ENCODE measurements at places on chromosomes 4 and X.

- no peak for DNase-seq
Observed at GRCh38 chr4:145614233-145614610, 5.0 kb upstream of the MMAA start.

GRCh38 chr4:83229791-83230190, 54.8 kb downstream of the COQ2 start:
- no peak for DNase-seq

- DNase-seq: no peak
Observed at GRCh38 chr4:2818351-2818939, 25.2 kb upstream of the ADD1 start.

DNA sequence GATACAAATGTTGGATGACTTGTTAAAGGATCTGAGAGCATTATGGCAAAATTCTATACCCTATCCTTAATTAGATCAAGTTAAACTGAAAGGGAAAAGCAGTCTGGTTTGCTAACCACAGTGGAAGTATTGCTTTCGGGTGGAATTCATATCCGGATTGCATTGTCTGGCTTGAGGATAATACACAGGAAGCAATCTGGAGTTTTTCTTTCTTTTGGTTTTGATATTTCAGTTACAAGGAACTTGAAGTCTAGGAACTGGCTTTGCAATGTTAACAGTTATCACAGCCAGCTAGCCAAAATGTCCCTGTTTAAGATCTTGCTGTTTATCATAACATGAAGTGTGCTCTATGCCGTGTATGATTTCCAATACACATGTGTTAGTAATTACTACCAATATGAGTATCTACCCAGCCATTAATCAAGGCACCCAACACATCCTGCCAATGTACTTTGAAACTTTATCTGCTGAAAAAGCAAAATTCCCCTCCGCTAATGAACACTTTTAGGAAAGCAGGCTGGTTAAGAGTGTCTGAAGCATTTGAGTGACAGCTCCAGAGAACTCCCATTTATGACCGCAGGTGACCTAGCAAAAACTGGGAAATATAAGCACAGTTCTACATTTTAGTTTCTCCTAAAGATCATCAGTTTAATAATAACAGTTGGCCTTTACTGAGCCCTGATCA, 146.4 kb downstream of the PALLD start:
- DNase-seq: no peak

GRCh38 chr4:150219841-150220240, 141.6 kb downstream of the DCLK2 start:
- DNase-seq: no peak

GRCh38 chr4:3037957-3038461, 36.3 kb downstream of the HTT-AS start:
- no peak for DNase-seq

GRCh38 chr4:110306303-110306702, 107.9 kb upstream of the ELOVL6 start:
- DNase-seq: no peak

DNA sequence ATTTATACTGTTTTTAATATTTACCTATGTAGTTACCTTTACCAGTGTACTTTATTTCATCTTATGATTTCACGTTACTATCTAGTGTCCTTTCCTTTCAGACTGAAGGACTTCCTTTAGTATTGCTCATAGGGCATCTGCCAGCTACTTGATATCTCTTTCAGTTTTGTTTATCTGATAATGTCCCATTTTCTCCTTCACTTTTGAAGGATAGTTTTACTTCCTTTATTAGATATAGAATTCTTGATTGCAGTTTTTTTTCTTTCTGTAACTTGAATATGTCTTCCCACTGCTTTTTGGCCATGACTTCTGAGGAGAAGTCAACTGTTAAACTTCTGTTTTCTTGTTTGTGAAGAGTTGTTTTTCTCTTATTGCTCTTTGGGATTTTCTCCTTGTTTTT, 69.4 kb upstream of the MAGED1 start:
- DNase-seq: no peak

DNA sequence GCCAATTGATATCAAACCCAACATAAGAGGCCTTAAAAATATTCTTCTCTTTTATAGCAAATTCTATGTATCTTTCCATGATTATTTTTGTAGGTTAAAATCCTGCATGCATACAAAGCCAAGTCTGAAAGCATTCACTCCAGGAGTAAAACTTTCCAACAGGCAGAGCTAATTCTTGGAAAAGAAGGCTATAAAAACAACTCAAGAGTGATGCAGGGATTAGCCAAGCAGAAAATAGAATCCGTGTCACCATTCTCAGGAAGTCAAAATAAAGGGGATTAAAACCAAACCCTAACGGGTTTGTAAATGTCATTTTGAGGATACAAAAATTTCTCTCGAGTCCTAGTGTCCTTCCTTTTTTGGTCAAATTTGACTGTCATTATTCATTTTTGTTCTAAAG, 412.4 kb downstream of the DMD start:
- DNase-seq: no peak

GRCh38 chr4:115101675-115102074, 11.7 kb downstream of the NDST4 start:
- DNase-seq: no peak

DNA sequence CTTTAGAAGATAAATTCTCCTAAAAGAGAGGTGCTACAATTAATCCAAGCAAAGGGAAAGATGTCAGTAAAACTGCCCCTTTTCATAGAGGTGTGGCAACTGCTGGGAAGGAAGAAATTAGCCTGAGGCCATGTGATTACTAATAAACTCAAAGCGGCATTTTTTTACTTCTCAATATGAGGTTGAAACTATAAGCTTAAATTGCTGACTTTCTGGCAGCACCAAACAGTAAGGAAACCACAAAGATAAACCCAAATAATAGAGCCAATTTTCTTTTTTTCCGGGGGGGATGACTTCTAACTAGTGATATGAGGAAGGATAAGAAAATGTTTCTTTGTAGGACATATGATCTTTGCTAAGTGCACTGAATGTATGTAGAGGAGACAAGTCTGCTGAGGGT, 30.9 kb downstream of the AR start:
- DNase-seq: no peak

- DNase-seq: no peak
Observed at GRCh38 chr4:30295652-30296051, 424.5 kb upstream of the PCDH7 start.

- no peak for DNase-seq
Observed at GRCh38 chr4:38237139-38237538, 276.9 kb downstream of the PTTG2 start.

DNA sequence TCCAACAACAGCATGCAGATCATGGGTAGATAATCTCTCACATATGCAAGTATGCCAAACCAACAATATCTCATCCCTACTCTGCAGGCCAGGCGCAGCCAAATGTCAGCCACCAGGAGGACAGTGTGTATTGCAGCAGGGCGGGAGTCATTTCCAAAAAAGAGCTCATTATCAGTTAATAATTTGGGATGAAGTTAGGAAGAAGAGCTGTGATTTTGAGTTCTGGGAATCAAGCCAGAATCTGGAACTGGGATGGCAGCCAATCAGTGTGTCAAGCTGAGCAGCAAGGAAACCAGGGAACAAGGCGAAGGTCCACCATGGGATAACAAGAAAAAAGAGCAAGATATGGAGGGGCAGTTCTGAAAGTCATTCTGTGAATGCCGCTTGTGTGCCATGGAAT, 88.2 kb upstream of the CAMK2D start:
- no peak for DNase-seq

DNA sequence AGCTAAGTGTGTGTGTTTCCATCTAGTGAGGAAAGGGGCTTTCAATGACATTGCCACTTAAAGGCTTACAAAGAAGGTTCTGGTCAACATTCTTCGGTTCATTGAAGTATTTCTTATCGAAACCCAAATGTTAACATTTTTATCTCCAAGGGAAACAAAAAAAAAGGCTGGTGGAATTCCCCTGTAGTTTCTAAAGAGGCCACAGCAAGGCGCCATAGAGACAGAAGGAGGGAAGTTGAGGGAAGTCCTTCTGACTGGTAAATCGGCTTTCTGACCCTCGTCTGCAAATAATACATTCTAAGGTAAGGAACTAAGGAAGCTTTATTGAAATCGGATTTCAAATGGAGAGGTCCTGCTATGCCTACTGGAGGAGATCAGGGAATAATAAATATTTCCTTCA, 1.7 kb upstream of the ZFP42 start:
- DNase-seq: no peak

DNA sequence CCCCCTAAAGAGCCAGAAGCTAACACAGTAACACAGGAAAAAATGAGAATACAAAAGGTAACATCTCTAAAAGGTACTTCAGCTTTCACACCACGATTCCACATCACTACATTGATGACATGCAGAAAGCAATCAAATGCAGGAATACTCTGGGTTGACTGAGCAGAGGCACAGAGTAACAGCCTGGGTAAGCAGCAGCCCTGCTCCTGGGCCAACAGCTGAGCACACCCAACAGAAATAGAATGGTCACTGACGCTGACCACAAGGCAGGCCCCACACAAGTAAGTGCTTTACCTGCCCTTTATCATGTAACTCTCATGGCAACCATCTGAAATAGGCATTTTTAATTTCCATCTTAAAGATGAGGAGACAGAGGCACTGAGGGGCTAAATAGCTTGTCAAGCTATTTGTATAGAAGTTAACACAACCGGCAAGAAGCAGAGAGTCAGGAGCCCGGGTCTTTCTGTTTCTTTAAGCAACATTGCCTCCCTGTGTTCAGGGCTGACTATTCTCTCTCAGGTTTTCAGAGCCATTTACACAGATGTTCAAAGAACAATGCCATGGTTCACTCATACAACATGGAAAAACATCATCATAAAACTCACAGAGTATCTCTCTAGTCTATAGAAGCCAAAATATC, 168.9 kb downstream of the ZNF674 start:
- no peak for DNase-seq

- DNase-seq: no peak
Observed at GRCh38 chrX:133676344-133677122, 261.2 kb upstream of the GPC4 start.

DNA sequence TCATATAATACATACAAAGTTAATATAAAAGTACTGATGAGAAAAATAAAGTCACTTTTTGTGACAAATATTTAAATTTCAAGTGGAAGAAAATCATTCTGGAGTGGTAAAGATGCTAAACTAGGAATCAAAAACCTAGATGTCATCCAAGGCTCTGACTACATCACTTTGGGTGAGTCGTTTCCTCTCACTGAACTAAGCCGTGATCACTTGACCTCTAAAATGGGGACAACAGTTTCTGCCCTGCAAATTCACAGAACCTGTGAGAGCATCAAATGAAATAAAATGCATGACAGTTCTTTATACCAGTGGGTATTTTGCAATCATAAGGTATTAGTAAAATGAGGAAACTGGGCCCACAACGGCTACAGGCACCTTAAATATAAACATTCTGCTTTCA, 63.8 kb downstream of the PRDM5 start:
- no peak for DNase-seq

GRCh38 chr4:6811165-6811564, 28.6 kb downstream of the KIAA0232 start:
- DNase-seq: no peak
